CD4-positive, alpha-beta T cell (primary cell): ENCODE measurements at places on chromosomes 7 and 10.

DNA sequence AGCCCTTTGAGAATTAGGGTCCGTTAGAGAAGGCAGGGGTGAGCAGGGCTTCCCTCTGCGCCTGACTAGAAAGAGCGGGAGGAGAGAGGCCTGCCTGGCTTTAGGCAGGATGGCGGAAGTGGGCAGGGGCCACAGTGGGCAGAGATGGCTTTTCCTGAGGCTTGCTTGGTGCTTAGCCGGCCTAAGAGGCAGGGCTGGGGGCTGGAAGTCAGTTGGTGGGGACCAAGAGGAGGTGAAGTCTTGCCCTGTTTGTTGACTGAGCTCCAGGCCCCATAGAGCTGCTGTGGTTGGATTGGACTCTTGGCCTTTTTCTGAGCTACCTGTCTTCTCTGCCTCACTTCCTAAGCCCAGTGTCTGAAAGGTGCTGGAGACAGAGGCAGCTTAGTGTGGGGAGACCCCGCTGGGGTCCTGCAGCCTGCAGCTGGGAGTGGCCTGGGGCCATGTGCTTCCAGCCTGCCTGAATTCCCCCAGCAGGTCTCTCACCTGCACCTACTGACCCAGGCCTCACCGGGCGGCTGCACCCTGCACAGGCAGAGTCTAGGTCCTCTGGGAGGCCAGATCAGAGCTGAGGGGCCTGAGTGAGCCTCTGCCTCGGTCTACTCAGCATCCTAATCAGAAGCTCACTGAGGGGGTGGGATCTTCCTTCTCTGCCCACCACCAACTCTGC is 4.8 kb downstream of the FAM241B start:
- DNase-seq = no peak

DNA sequence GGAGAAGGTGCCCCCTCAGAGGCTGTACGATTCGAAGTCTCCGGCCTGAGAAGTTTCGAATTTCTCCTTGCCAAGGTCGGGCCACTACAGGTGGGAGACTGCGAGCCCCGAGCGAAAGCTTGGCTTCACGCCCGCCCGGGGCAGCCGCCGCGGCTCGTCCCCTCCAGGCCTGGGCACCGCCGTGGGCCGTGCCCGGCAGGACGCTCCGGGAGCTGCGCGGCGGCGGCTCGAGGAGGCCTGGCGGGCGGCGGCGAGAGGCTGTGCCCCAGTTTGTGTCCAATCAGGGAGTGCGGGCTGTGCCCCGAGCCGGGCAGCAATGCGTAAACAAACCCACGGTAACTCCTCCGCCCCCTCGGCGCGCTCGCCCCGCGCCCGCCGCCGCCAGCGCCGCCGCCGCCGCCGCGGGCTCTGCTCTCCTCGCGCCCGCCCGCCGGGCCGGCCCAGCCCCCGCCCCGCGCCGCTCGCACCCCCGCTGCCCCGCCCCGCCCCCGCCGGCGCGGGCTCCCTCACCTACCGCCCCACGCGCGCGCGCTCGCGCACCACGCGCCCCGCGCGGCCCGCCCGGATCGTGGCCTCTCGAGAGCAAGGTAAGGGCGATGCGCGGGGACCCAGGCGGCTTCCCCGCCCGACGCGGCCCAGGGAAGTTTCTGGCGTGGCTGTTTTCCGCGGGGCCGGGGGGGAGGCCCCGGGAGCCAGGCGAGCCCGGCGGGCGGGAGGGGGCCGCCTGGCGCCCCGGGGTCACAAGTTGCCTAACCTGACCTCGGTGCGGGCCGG is 57.8 kb upstream of the PCGF5 start:
- peak; percentile 93 for DNase-seq

DNA sequence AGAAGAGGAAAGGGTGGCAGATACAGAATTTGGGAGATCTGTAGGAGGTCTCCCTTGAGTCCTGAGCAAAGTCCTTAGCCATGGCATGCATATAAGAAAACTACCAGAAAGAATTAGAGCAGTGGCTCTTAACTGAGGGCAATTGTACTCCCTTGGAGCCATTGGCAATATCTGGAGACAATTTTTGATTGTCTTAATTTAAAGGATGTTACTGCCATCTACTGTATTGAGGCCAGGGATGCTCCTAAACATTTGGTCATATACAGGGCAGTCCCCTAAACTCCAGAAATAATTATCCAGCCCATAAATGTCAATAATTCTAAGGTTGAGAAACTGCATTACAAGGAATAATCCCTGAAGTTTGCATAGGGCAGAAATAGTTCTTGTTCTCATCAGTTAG is 136.4 kb upstream of the ODAD2 start:
- DNase-seq = no peak

DNA sequence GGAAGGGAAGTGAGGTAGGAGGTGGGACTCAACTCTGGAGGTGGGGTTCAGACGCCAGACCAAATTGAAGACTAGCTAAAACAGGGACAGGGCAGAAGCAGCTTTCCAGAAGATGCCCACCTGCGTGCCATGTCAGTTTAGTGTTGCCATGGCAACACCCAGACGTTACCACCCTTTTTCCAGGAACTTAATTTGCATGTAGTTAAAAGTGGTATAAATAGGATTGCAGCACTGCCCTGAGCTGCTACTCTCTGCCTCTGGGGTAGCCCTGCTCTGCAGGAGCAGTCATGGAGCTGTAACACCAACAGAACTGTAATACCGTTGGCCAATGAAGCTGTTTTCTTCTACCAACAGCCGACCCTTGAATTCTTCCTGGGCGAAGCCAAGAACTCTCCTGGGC is 93.8 kb downstream of the PRKCQ start:
- DNase-seq = no peak

- no peak for DNase-seq
Measured at GRCh38 chr7:45236666-45237065, 79.1 kb downstream of the RAMP3 start.

GRCh38 chr7:125516194-125516593 is 586.6 kb upstream of the POT1 start:
- no peak for DNase-seq

DNA sequence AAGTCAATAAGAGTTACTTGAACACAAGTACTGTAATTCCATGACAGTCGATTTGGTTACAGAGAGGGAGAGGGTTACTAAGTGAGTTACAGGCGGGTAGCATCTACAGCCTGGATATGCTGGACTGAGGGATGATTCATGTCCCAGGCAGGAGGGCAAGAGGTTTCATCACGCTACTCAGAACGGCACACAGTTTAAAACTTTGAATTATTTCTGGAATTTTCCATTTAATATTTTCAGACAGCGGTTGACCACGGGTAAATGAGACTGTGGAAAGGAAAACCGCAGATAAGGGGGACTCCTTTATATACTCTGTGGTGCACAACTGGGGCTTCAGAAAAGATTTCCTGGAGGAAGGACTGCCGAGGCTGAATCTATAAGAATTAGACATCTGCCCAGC is 25.7 kb upstream of the LRRC4 start:
- DNase-seq = no peak

DNA sequence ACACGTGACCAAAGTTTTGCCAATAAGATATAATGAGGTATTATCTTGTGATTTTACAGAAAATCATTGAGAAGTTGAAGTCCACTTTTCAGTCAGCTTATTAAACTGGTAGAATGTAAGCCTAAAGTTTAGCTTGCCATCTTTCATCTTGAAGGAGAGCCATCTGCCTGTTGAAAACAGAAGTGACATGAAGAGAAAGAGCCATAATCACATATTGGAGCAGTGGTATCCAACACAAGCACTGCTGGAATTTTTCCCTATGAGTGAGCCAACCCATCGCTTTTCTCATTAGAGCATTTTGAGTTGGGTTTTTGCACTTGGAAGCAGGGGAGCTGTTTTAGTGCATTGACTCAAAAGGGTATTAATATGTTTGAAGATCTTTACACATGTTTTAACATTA is 117.6 kb upstream of the FERD3L start:
- no peak for DNase-seq

- no peak for DNase-seq
Measured at GRCh38 chr7:861222-861621, 15.1 kb upstream of the GET4 start.

GRCh38 chr7:152967958-152968357 is 208.4 kb downstream of the ACTR3B start:
- DNase-seq = no peak

- no peak for DNase-seq
Measured at GRCh38 chr7:17855202-17855601, 85.1 kb downstream of the SNX13 start.

DNA sequence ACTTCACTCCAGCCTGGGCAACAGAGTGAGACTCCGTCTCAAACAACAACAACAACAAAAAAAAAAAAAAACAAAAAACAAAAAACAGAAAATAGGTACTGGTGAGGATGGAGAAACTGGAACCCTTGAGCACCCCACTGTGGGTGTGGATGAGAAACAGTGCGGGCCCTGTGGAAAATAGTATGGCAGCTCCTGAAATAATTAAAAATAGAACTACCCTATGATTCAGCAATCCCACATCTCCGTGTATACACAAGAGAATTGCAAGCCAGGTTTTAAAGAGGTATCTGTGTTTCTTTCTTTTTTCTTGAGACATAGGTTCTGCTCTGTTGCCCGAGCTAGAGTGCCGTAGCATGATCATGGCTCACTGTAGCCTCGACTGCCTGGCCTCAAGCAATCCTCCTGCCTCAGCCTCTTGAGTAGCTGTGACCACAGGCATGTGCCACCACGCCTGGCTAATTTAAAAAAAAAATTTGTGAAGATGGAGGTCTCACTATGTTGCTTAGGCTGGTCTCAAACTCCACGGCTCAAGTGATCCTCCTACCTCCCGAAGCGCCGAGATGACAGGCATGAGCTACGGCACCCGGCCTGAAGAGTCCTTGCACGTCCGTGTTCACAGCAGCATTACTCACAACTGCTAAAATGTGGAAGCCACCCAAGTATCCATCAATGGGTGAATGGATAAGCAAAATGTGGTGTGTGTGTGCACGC is 39.5 kb downstream of the EBF3 start:
- DNase-seq = no peak

GRCh38 chr7:27555670-27556069 is 107.0 kb downstream of the HIBADH start:
- DNase-seq = no peak

DNA sequence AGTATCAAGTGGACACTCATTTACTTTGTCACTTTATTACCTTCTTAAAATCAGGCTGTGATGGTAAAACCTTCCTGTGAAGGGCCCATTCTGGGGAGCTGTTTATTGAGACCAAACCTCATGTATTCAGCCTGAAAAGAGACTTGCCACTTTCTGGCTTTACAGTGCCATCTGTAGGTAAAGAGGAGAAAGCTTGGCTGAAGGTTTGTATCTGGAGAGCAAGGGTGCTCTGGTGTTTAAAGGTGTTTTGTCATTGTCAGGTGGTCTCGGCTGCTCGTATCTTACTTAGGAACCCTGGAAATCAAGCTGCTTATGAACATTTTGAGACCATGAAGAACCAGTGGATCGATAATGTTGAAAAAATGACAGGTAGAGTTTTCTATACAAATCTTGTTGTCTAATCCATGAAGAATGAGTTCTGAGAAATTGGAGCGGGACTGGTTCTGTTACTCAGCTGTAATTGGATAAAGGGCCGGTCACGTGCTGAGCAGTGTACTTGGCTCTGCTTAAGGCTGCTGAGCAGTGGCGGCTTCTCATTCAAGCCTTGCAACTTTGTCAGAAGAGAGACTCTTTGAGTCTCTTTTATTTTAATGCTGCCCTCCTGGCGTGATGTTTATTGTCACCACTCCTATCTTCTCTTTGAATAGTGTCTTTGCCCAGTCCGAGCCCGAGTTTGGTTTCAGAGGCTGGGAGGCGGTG is 46.9 kb downstream of the AP3M1 start:
- DNase-seq = no peak

DNA sequence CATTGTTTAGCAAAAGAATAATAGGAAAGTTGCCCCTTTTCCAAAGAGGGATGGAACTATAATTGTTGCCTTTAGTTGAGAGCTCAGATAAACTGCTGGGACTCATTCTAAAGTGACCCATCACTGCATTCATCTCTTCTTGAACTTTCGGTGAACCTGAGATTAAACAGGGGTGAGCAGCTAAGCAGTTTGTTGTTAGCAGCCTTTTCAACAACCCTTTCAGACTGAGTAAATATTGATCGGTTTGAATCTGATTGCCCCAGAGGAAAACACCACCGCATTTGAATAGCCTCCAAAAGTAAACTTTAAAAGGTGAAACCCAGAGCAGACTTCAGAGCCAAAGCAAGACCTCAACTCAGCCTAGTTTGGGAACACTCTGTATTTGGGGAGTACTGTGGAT is 4.7 kb downstream of the HOXA1 start:
- DNase-seq = no peak

DNA sequence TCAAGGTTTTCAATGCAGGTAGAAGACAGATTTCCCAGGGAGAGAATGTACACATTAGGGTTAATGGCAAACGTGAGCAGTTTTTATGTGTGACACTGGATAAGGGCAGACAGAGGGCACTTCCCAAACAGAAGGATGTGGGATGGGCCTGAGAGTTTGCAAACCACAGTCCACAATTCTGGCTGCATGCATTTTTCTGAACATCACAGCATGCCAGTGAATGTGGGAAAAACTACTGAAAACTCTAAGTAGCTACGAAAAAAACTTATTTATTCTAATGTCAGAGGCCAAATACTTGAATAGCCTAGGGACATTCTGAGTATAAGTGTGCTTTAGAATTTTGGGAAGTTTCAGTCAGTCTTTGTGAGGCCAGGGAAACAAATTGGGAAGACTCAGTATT is 145.9 kb downstream of the NRCAM start:
- no peak for DNase-seq

- no peak for DNase-seq
Measured at GRCh38 chr7:102304668-102305067, 18.0 kb downstream of the SH2B2 start.

DNA sequence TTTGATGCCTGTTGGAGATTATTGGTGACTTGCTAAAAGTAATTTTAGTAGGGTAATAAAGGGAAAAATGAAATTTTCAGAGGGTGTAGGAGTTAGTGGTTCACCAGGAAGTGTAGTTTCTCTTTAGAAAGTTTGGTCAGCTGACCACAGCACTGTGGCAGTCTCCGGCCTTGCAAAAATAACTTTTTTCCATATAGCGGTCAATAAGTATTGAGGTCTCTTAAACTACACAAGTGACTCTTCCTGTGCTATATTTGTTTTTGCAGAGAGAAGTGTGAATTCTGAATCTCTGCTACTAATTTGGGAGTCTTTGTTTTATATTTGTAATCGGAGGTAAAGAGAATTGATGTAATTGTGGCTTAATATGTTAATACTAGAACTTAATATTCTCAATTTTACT is 24.3 kb downstream of the PTPN12 start:
- DNase-seq = no peak

- no peak for DNase-seq
Measured at GRCh38 chr7:107492875-107493274, 23.0 kb downstream of the GPR22 start.

- DNase-seq = no peak
Measured at GRCh38 chr10:35927990-35928488, 285.9 kb upstream of the FZD8 start.
